ENCODE measurements at places on chromosomes 13 and 19. TPM values are rescaled to one million over a fixed set of nuclear protein-coding genes. Genes with fewer than 3 reads are reported as not detected.

Gene MYPOP
- total RNA-seq, result 10.9 TPM

Gene TNFSF9
- total RNA-seq, result 3.4 TPM

Gene N4BP2L1
- total RNA-seq, result 51.5 TPM

Gene ACP5
- total RNA-seq, result 31.5 TPM

Gene KLK12
- not detected for total RNA-seq

Gene IGFL3
- total RNA-seq, result not detected
